Kidney capillary endothelial cell (primary cell): ENCODE measurements at places on chromosomes 7 and 10.

GRCh38 chr7:32594965-32595490 lies 99.7 kb downstream of the AVL9 start:
- no peak for DNase-seq

DNA sequence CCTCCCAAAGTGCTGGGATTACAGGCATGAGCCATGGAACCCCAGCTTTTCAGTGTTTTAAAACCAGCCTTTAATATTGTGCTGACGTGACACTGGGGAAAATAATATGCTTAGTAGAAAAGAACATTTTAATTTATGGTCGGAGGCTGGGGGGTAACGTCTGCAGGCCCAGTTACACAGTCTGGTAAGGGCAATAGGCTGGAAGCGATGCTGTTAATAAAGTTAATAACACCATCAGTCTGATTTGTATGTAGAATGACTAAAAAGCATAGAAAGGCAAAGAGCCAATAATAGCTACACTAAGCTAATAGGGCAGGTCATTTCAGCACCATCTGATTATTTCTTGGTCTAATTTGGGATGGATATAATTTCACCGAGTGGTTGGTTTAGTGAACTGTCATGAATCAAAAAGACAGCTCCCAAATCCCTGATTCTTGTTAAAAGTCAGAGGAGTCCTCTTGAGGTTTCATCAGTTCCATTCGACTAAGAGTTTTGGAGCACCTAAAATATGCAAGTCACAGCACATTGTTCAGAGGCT lies 192.9 kb downstream of the CAMK1D start:
- no peak for DNase-seq

- no peak for DNase-seq
Observed at GRCh38 chr7:159071260-159071659, 73.4 kb downstream of the VIPR2 start.

DNA sequence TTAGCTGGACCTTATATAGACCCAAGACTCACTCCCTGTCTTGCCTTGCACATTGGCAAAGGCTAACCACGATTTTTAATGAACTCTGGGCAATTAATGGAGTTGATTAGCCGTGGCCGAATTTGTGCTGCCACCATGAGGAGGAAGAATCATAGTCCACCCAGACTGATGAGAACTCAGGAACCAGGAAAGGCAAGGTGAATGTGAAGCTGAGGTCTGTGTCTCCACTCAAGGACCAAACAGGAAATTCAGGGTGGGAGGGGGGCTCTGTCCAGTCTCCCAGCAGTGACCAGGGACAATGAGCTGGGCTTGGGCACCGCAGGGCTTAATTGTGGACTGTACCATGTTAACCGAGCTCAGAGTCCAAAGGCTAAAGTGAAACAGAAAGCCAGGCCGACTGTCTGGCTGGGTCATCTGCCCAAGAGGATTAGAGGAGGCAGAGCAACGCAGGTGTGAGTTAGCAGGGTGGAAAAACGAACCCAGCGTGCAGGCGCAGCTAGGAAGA lies 127.0 kb upstream of the JCAD start:
- DNase-seq: peak; percentile 49

- no peak for DNase-seq
Observed at GRCh38 chr7:150735596-150736358, 1.4 kb upstream of the GIMAP5 start.

- DNase-seq: no peak
Observed at GRCh38 chr10:117135480-117136140, 2.5 kb downstream of the VAX1 start.

GRCh38 chr7:127713758-127714157 lies 61.8 kb downstream of the SND1 start:
- no peak for DNase-seq

DNA sequence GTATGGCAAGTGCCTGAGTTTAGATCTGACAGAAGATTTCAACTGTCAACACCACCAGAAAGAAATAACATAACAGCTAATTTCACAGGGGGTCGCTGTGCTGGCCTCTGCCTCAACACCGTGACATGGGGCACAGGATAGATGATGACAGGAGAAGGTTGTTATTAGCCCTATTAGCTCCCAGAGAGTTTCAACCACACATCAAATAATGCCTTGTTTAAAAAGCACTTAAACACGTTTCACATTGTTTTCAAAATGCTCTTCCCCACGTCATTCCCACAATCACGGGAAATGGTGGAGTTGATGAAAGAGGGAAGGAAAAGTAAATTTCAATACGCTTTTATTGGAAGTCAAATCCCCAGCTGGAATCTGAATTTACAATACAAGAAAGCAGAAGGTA lies 184.7 kb downstream of the MAGI2 start:
- DNase-seq: no peak

DNA sequence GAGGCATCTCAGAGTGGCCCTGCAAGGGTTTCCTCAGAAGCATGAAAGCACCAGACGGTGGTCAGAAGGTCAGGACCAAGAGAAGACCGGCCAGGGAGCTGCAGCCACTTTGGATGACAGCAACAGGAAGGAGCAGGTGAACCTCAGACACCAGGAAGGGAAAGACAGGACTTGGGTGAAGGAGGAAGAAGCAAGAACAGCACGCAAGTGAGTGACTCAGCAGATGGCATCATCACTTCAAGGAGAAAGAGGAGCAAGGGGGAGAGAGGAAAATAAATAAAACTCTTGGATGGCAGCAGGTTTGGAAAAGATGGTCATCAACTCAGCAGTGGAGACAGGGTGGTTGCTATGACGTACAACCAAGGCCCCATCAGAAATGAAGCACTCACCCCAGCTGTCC lies 31.6 kb downstream of the NCAPG2 start:
- no peak for DNase-seq

GRCh38 chr10:117792214-117792613 lies 249.7 kb downstream of the EMX2 start:
- no peak for DNase-seq

DNA sequence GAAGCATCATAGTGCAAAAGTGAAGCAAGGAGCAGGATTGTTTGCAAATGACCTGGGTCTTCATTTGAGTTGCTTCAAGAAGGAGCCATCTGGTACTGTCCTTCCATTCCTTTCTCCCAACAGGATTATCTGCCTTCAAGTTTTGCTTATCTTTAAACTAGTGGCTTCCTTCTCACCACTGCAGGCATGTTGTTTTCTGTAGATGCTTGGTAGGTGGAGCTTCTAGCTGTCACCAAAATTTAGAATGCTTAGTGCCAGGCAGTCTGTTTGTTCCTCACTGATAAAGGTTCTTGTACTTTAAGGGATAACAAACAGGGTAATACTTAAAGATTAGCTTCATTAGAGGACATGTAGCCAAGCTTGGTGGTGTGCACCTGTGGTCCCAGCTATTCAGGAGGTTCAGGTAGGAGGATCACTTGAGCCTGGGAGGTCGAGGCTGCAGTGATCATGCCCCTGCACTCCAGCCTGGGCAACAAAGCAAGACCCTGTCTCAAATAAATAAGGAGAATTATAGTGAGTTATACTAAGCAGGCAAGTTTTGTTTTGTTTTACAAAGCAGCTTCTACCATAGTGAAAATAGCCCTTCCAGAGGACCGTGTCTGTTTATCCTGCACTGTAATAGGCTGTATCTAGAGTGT lies 5.7 kb downstream of the ARL5B start:
- no peak for DNase-seq

- DNase-seq: no peak
Observed at GRCh38 chr7:141113131-141113530, 39.3 kb downstream of the TMEM178B start.

GRCh38 chr10:102461187-102462054 lies 10.1 kb upstream of the C10orf95 start:
- DNase-seq: peak; percentile 26

DNA sequence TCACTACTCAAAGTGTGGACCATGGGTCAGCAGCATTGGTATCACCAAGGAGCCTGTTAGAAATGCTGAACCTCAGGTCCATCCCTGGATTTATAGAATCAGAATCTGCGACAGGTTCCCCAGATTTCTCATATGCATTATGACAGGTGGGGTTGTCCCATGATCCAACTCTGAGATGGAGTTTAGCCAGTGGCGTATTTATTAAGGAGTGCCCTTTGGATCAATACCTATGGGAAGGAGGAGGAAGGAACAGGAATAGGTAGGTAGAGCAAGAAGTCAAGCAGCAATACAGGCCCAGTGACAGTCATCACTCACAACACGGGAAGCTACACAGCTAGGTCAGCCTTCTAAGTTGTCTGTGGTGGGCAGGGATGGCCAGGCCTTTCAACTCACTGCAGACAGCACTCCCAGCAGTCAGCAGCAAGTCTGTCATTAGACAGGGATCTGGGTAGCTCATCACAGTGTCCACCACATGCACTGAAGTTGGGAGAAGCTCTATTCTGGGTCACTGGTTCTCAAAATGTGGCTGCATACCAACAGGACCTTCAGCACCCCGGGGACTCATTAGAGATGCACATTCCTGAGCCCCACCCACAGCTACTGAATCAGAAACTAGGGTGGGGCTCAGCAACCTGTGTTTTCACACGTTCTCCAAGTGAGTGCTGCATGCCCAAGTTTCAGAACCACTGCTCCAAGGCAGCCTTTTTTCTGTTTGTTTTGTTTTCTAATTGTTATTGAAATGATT lies 532.3 kb upstream of the GALNT17 start:
- no peak for DNase-seq

DNA sequence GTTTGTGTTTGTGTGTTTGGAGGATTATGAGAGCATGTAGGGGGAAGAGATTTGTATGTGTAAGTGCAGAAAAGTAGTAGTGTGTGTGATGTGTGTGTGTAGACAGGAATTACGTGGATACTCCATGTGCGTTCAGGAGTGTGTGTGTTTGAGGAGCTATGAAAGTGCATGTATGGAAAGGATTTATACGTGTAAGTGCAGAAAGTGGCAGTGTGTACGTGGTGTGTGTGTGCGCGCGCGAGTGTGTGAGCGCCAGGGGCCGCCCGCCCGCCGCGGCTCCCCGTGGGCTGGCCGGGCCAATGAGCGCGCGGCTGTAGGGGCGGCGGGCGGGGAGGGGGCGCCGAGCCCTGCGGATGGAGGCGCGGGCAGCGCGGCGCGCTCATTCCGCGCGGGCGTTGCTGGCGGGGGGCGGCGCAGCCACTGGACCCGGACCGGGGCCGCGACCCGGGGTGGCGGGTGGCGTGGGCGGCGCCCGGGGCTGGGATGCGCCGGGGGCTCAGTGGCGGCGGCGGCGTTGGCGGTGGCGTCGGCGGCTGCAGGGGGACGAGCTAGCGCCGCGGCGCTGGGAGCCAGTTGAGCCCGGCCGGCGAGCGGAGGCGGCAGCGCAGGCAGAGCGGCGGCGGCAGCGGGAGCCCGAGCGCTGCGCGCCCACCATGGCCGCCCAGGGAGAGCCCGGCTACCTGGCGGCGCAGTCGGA lies at the start of gene BICC1:
Gene BICC1 (plus strand): TSS at position 382 of the 697 bp plus-strand sequence. CDS start 272 bp downstream, at position 654.
- DNase-seq: no peak

DNA sequence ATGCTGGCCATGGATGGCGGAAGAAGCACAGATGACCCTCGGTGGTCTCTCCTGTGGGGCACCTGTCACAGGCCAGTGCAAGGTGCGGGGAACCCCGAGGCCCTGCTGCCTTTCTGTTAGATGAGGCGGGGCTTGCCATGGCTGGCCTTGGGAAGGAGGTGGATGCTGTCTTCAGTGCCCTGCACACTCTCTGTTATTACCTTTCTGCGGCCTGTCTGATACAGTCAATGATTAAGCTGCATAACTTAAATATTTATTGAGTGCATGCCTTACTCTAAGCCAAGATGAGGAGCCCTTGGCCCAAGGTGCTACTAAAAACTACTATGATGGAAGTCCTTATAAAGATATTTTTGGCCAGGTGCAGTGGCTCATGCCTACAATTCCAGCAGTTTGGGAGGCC lies 36.7 kb upstream of the MNX1 start:
- no peak for DNase-seq

DNA sequence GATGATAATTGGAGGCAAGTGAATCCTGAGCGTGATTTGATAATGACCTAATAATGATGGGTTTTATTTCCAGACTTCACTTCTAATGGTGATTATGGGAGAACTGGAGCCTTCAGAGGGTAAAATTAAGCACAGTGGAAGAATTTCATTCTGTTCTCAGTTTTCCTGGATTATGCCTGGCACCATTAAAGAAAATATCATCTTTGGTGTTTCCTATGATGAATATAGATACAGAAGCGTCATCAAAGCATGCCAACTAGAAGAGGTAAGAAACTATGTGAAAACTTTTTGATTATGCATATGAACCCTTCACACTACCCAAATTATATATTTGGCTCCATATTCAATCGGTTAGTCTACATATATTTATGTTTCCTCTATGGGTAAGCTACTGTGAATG lies 79.6 kb downstream of the CFTR start:
- DNase-seq: no peak

DNA sequence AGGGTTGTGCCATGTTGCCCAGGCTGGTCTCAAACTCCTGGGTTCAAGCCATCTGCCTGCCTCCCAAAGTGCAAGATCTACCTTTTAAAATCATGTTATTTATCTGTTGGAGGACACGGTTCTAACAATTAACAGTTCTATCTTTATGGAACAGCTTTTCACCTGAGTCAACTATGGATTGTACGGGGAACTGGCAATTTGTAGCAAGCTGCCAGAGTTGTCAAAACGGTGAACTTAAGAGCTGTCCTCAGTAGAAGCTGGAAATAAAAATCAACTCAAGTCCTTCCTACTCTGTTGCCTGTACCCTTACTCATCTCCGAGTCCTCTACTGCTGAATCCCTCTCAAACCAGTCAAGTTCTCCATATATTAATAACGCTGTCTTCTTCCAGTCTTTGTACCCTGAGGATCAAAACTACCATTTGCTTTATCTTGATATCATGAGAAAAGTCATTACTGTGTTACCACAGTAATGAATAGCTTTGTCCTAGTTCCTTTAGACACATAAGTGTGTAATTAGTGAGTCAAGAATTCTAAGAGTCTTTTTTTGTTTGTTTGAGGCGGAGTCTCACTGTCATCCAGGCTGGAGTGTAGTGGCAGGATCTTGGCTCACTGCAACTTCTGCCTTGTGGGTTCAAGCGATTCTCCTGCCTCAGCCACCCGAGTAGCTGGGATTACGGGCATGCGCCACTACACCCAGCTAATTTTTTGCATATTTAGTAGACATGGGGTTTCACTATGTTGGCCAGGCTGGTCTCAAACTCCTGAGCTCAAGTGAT lies 28.2 kb downstream of the HBP1 start:
- no peak for DNase-seq

GRCh38 chr7:1542841-1543747 lies 12.6 kb downstream of the MAFK start:
- no peak for DNase-seq

- no peak for DNase-seq
Observed at GRCh38 chr7:79240413-79240812, 213.1 kb downstream of the MAGI2 start.
